Heart left ventricle (tissue), 16 donors: ENCODE measurements at places on chromosomes 13 and 19.
A peak's percentile ranks its signal among the peaks of the same experiment; 100 is the strongest.

DNA sequence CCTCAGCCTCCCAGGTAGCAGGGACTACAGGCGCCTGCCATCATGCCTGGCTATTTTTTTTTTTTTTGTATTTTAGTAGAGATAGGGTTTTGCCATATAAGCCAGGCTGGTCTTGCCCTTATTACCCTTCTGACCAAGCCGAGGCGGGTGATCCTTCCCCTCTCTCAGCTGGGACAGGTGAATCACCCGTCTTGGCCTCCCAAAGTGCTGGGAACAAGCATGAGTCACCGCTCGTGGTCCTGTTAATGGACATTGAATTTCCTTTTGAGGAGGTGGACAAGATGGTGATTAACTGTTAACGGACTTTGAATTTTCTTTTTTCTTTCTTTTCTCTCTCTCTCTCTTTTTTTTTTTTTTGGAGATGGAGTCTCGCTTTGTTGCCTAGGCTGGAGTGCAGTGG, 10.6 kb downstream of the CD70 start:
- no peak for DNase-seq

DNA sequence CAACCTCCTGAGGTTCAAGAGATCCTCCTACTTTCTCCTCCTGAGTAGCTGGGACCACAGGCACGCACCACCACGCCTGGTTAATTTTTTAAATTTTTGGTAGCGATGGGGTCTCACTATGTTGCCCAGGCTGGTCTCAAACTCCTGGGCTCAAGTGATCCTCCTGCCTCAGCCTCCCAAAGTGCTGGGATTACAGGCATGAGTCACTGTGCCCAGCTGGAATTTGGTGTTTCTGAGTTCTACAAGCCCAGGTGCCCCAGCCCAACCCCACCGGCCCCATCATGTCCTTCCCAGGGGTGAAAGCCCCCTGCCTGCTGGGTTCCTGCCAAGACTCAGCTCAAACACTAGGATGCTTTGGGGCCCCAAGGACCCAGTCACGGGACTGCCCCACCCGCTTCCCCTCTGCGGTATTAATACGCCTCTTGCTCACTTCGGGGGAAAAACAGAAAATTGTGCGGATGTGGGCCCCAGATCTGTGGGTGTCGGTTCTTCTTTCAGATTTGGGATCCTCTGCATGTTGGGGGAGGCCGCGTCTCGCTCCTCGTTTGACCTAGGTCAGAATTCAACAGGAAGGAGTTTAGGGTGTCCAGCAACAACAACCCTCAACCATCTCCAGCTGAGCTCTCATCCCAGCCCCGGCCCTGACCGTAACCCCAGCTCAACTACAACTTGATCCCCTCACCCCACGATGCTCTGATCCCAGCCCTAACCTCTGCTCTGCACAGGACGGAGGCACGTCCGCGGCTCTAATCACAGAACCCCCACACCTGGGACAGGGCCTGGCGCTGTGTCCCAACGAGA, 3.7 kb upstream of the FCER2 start:
- peak; percentile 47 for DNase-seq

DNA sequence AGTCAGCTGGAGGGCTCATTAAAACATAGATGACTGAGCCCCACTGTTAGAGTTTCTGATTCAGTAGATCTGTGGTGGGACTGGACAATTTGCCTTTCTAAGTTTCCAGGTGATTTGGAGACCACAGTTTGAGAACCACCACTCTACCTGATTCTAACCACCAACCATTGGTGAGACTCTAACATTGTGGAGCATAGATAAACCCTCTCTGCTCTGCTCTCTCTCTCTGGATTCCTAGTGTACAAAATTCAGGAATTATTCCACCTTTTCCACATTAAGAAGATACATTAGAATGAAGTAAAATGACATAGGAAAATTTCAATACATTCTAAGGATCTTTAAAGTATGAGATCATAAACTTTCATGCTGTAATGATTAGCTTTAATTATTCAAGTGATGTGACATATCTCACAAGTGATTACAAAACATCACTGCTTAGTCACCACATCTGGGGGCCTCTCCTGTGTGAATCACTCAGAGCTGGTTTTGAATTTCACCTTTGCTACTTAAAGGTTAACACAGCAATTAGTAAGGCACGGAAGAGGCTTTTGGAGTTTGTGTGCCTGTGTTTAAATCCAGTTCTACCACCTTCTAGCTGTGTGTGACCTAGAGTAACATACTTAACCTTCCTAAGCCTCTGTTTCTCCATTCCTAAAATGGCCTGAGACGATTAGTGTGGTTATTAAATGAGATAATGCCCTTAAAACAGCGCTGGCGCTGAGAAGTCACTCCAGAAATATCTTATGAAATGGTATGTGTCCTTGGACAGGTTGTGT, 78.5 kb upstream of the NBEA start:
- DNase-seq: no peak

DNA sequence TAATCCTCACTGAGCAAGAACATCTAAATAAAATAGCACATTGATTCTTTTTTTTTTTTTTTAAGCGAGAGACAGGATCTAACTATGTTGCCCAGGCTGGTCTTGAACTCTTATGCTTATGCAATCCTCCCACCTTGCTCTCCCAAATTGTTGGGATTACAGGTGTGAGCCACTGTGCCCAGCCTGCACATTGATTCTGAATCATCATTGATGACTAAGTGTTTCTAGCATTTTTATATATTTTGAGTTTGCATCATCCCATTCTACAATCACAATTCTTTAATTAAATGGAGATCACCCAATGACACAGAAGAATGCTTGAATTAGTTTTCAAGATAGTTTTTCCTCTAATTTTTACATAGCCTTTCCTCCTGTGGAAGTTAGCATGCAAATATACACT, 354.1 kb downstream of the KLF5 start:
- no peak for DNase-seq

- DNase-seq: no peak
These were observed 8.2 kb upstream of the LRCH1 start for GRCh38 chr13:46544811-46545210.

DNA sequence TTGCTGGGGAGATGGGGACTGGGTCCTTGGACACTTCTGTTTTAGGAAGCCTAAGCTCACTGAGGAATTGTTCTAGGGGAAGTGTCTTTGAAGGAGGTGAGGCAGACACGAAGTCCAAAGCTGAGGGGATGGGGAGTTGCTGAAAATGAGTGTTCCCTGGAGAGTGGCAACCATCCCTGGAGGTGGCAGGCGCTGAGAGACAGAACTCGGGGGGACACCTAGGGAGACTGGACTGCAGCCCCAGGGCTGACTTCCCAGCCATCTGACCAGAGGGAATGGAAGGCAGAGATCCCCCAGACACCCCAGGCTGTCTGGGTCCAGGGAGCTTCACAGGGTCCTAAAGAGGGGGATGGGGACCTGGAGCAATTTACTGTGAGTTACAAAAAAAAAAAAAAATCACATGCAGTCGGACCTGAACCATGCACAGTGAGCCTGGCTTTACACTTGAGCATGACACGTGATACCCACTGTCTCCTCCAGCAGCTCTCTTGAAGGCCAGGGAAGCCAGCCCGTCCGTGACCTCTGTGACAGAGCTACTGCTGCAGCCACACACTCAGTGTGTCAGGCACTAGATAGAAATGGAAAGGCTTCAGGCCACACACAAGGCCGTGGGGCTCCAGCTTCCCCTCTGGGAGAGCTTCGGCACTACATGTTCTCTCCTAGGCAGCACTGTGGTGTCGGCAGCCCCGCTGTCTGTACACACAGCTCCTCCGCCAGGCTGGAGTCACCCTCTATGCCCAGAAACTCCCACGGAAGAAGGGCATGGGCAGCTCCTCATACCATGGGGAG, 77.1 kb upstream of the KCTD15 start:
- DNase-seq: no peak

- DNase-seq: no peak
These were observed 137.3 kb upstream of the ZNF507 start for GRCh38 chr19:32208060-32208459.

- DNase-seq: no peak
These were observed 1.3 kb downstream of the CDX2 start for GRCh38 chr13:27967736-27968315.

GRCh38 chr13:39446865-39447264, 156.1 kb downstream of the LHFPL6 start:
- DNase-seq: no peak

- no peak for DNase-seq
These were observed 12.2 kb downstream of the MED26 start for GRCh38 chr19:16615808-16616207.

GRCh38 chr13:100823448-100823847, 148.9 kb upstream of the TMTC4 start:
- DNase-seq: no peak

- DNase-seq: no peak
These were observed 407 bp downstream of the RAB3A start for GRCh38 chr19:18203408-18203862.

DNA sequence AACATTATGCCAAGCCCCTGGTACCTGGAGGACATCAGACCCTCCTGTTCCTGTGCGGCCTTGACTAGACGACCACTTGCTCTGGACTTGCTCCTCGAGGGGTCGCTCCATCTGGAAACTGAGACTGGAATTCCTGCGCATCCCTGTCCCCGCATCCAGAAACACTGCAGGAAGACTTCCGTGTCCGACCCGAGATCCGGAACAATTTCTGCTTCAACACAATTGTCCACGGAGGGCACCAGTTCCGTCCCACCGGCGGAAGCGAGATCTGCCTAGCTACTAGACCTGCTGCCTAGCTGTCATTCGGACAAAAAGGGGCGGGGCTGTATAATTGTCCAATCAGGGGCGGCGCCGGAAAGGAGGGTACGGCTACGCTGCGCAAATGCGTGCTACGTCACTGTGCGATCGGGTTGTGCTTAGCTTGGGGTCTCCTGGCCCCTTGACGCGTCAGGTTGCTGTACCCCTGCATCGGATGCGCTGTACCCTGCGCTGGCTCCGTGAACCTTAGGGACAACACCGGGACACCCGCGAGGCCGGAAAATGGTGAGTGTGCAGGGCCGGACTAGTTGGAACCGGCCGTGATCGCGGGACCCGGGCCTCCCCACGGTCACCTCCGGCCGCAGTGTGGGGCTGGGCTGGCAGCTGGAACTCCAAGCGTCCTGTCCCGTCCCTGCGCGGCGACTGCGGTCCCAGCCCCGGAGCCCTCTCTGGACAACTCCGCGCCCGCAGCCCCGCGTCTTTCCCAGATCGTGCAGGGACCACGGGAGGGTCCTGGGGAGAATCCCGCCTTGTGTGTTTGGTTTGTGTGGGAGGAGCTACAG, at the start of the genes ZNF490 and ZNF791:
TSS of gene ZNF490 (minus strand) at position 274 of the 821 bp plus-strand sequence. CDS start at position 141, 133 bp downstream.
TSS of gene ZNF791 (plus strand) at position 381 of the 821 bp plus-strand sequence. CDS start at position 541, 160 bp downstream.
- DNase-seq: peak; percentile 99

DNA sequence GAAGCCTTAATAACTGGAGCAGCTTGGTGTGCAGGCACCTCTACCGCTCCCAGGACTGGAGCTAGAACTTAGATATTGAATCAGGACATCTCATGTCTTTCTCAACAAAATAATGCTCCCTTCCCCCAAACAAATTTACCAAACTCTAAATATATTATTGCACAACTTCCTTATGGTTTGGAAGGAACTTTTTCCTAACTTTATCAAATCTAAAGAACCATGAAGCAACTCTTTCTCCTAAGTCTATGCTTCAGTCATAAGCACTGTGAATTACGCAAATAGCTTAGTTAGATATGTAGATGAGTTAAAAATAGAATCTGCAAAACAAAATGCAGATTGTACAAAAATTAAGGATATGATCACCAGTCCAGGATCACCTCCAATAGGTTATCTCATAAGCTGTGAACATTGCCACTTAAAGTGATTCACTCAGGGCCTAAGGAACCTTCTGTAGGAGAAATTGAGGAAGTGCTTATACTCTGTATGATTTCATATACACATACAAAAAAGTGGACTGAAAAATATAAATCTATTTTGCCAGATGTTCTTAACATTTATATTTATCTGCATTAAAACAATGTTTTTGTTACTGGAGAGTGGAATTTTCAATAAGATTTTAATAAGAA, 20.4 kb upstream of the MAB21L1 start:
- no peak for DNase-seq

DNA sequence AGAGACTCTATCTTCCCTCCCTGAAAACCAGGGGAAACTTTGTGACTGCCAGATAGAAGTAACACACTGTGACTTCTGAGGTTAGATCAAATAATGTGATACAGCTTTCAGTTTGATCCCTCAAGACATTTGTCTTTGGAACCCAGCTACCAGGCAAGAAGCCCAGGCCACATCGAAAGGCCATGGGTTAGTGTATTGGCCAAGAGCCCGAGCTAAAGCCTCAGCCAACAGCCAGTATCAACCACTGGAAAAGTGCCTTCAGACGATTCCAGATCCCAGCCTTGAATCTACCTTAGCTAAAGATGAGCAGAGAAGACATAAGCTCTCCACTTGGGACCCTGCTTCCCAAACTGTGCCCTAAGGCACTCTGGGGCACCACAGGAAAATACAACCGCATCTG, 10.9 kb upstream of the TPTE2 start:
- DNase-seq: no peak

- DNase-seq: no peak
These were observed 66.6 kb downstream of the GADD45B start for GRCh38 chr19:2542341-2543069.

DNA sequence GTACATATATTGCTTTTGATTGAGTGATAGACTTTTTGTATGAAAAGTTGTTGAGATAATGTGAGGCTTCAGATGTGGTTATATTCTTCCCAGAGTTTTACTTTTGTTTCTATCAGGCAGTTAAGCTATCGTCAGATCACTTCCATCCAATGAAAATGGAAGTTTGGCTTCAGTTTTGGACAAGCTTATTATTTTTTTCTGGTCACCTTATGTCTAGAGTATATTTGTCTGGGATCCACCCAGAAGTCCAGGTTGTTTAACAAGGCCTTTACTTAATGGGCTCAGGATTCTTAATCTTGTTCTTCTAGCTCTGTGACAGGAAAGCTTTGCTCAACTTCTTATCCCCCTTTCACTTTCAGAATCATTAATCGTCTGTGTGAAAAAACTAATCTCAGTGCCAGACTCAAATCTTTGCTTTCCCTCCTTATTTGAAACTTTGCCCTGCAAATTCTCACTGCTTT, 150.9 kb downstream of the PDS5B start:
- DNase-seq: no peak

- no peak for DNase-seq
These were observed 22.4 kb downstream of the SIPA1L3 start for GRCh38 chr19:37929355-37929923.

- no peak for DNase-seq
These were observed 49.3 kb downstream of the IFT88 start for GRCh38 chr13:20616059-20616797.

DNA sequence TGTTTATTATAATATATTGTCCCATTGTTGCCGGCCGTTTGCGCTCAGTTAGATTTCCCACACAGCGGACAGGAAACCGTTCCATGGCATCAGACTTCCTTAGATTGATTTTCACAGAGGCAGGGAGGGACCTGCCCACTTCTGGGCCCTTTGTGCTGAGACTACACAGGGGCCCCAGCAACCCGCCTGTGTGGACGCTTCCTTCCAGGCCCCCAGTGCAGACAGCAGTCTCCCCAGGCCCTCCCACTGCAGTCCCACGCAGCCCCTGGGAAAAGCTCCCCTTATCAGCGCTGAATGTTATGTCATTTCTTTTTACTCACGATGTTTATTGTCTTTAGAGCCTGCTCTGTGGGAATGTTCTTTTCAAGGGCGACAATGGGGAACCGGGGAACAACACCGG, 351.7 kb upstream of the ARGLU1 start:
- DNase-seq: peak; percentile 82

- DNase-seq: no peak
These were observed 323.0 kb downstream of the DNAJC15 start for GRCh38 chr13:43346427-43346826.
